ENCODE measurements at places on chromosomes 13 and 19.

DNA sequence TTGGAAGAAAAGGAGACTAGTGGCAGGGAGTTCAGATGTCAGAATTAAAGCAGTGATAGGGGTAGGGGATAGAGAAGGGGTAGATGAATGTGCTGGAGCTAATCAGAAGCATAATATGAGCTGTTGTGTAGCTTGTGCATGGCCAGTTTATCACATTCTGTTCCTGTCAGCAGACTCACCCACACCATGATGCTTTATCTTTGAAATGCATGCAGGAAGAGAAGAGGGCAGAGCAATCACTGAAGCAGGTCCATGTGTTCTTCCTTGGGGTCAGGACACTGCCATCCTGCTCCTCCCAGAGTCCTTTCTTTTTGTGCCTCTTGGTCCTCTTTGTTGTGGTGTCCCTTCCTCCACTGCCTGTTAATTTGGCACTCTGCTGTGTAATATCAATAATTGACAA, 5.8 kb downstream of the CHAMP1 start:
- DNase-seq: no peak

GRCh38 chr13:75541287-75541686, 3.6 kb upstream of the COMMD6 start:
- DNase-seq: no peak

GRCh38 chr13:26618726-26619125, 61.2 kb downstream of the WASF3 start:
- DNase-seq: no peak

- no peak for DNase-seq
These were observed 460.0 kb downstream of the COG6 start for GRCh38 chr13:40115426-40115825.

DNA sequence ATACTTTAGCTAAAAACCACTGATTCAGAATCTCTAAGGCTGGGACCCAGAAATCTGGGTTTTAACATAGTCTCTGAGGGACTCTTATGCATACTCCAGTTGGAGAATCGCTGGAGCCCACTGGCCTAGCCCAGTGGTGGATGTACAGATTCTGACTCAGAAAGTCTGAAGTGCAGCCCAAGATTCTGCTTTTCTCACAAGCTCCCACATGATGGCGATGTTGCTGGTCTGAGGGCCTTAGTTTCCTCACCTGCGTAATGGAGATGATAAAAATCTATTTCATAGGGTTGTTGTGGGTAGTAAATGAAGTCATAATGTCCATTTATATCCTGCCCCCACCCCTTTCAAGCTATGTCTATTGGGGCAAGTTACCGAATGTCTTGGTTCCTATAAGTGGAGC, 7.7 kb upstream of the CDADC1 start:
- DNase-seq: no peak

DNA sequence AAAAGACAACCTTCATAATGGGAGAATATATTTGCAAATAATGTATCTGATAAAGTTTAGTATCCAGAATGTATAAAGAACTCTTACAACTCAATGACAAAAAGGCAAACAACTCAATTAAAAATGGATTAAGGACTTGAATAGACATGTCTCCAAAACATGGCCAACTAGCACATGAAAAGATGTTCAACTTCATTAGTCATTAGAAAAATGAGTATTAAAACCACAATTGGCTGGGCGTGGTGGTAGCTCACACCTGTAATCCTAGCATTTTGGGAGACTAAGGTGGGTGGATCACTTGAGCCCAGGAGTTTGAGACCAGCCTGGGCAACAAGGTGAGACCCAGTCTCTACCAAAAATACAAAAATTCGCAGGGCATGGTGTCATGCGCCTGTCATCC, 18.8 kb upstream of the ZMYM5 start:
- no peak for DNase-seq

DNA sequence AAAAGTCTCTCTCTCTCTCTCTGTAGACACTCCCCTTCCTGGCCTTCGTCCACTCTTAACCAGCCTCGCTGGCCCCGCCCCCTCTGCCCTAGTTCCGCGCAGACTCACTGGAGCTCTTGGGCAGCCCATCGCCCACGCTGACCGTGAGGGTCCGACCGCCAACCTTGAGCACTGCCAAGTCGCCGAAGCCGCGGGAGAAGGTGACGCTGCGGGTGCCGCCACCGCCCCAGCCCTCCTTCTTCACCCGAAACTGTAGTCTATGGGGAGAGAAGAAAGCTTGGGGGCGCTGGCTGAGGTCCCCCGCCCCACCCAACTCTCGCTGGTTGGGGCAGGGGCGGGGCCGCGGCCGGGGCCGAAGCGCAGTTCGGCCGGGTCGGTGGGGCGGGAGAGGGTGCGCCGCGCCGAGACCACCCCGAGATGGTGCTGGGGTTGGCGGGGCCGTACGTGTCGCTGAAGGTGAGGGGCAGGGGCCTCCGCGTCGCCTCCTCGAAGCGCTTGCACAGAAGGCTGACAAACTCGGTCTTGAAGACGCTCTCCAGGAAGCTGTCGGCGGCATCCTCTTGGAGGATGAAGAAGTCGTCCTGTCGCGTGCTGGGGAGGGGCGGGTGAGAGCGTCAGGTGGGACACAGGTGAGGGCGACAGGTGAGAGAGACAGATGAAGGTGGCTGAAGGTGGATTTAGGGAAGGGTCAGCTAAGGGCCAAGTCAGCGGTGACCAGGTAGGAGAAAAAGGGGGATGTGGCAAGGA, 12.6 kb upstream of the ZNF414 start:
- DNase-seq: no peak

DNA sequence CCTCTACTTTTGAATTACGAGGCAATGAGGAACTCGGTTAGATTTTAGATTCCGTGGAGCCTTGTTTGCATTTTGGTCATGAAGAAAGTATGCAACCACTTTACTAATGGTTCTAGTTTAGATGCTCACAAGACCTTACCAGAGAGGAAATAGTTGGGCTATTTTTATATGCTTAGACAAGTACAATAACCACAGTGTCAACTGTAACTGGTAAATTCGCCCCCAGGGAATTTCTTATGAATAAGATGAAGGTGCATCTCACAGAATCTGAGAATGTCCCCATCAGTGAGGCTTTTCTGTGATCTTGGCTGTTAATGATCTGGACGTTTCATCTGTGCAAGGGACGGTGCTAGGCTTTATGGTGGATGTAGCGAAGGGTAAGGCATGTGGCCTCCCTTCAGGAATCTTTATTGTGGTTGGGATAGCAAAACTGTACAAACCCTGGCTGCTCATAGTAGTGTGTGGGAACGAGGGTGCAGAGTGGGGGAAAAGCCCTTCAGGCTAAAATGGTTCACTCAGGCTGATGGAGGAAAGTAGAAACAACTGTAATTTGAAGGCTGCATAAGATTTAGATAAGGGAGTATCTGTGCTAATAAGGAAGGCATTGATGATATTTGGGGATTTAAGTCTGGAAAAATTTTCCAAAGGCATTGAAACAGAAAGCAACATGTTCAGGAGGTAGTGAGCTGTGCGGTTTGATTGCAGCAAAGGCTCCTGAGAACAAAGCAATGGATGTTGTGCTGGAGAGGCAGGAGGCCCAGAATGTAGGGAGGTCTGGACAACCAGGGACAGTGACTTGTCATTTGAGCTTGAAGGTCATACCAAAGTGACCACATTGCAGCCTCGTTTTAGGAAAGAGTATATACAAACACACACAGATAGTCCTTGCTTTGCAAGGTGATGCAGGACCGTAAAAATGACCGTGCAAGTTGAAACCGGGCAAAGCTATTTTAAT, 28.4 kb downstream of the UBAC2 start:
- no peak for DNase-seq

DNA sequence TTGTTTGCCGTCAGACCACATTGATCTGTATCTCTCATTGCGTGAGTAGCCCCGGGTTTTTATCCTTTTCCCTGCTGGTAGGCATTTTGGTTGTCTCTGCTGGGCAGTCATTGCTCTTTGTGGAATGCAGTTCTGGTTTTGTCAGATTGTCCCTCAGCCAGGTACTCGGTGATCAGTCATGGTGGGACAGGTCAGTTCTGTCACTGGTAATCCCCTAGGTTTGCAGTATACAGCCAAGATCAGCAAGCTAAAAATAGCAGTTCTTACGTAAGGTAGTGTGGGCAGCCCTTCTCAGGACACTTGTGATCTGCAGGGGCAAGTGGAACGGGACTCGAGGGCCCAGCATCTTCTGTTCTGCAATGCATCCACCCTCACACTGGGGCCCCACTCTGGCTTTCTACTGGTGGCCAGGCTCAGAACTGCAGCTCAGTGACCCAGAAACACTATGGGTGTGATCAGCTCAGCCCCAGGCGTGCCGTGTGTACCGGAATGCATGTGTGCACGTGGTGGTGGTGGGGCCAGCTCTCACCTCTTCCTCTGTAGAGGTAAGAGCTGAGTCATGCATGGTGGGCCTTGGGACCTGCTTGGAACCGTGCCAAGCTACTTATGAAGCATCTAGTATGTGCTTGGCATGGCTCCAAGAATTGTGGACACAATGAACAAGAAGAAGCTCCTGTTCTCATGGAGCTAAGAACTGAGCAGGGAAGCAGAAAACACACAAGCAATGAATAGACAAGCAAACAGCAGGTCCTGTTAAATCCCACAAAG, 6.3 kb downstream of the PLEKHF1 start:
- no peak for DNase-seq

DNA sequence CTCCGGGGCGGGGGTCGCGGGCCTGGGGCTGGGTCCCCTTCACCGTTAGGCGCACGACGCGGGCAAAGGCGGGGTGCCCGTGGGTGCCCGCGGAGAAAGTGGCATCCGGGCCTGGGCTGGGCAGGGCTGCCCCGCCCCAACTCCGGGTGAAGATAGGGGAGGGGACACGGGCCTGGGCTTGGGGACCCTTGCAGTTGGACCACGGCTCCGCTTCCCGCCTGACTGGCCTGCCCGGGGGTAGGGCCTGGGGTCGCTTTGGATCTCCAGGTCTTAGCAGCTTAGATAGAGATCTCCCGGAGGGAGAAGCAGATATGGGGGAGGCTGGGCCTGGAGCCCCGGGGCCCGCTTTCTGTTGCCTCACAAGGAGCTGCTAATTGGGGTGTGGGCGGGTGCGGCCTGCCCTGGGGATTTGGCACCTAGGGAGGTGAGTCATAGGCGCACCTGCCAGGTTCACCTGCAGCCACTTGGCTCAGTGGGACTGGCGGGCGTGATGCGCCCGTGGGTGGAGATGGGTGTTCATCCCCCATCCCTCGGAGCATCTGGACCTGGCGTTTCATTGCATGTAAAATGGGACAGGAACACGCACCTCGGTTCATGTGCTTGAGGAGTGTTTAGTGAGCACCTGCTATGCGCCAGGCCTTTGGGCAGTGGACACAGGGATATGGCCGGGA, 585 bp downstream of the MAP1S start:
- DNase-seq: no peak

DNA sequence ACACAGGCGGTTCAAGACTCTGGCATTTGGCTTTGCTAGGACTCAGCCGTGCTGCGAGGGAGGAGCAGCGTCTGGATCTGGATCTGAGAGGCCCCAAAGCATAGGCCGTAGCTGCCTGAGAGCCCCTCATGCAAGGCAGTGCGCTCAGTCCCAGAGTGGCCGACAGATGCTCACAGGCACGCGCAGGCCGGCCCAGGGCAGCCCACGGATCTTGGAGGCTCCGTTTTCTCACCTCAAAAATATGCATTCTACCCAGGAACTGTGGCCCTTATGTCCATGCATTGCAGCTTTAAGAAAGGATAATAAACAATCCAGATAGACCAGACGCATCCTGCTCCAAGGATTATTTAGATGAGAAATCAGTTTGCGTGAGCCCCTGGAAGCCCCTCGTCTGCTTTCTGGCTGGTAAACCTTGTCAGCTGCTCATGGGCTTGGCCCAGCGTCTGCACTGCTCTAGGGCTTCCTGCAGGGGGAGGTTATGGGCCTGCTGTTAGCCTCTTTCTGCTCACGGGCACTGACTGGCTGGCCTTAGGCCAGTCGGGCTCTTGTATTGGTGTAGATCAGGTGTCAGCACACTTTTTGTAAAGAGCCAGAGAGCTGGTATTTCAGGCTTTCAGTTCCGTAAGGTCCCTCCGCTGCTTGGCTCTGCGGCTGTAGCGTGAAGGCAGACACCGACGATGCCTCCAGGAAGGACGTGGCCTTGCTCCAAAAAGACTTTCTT, 24.2 kb downstream of the TEX29 start:
- DNase-seq: peak; percentile 84

DNA sequence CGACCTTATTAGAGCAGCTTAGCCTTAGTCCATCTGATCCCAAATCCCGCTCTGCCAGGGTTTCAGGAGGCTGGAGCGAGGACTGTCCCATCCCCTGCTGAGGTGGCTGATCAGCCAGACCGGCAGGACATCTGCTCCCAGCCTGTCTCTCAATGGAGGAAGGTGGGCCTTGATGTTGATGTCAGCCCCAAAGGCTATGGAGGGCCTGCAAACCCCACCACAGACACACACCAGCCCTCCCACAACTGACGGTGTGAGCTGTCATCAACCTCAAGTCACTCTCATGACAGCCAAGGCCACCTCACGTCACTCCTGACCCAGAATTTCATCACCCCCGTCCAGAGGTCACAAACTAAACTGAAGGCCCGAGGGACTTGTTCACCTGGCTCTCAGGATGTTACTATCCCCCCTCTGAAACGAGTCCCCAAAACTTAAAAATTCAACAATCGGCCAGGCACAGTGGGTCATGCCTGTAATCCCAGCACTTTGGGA, 25.5 kb downstream of the RHPN2 start:
- no peak for DNase-seq

DNA sequence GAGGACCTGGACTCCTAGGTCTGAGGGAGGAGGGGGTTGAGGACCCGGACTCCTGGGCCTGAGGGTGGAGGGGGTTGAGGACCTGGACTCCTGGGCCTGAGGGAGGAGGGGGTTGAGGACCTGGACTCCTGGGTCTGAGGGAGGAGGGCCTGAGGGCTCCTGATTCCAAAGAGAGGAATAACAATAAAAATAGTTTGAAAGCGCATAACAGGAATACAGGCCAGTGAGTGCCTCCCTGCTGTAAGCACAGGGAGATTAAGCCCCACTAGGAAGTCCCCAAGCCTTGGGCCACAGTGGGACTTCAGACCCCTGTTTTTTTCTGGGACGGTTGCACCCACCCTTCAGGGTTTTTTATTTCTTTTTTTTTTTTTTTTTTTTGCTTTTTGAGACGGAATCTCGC, 1.2 kb upstream of the SBK2 start:
- no peak for DNase-seq

DNA sequence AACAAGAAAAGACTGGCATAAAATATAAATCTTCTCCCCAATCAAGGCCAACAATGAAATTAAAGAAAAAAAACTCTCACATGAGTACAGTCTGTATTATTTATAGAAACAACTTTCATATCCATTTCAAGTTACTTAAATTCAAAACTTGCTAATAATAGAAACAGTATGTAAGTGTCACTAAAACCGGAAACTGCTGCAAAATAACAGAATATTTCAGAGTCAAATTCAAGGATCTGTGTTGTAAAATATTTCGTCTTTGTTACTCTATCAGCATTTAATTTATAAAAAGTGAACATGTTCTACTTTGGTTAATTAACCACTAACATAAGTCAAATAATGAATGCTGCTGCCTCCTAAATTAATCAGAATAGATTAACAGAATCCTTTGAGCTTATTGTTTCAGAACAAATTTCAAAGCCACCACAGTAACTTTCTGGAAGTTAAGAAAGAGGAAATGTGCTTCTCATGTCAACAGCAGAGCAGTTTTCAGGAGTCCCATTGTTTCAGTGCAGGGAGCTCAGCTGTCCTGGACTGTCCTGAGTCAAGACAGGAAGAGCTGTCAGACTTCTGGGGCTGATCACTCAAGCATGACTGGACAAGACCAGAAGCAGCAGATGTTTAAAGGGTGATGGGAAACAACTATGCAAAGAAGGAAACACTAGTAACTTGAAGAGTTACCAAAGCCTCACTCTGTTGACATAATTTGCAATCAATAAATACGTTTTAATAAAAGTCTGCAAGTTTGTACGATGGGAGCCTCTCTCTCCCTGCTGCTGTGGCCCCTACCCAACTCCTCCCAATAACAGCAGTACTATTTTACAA, 76.9 kb downstream of the FOXO1 start:
- no peak for DNase-seq

Measured in NCI-H510A (cell line).